ENCODE measurements at places on chromosomes 13 and 19.
A peak's percentile ranks its signal among the peaks of the same experiment; 100 is the strongest.

DNA sequence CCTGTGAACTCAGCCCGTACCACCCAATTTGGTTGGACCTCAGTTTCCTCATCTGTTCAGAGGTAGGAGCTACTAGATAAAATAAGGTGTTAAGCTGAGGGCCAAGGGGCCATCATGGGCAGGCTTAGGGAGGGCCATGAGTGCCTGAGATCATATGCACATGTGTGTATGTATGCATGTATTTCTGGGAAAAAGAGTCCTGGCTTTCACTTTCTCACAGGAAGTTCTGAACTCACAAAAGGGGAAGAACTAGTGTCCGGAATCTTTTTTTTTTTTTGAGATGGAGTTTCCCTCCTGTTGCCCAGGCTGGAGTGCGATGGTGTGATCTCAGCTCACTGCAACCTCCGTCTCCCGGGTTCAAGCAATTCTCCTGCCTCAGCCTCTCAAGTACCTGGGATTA lies 18.9 kb downstream of the TGFB1 start:
- DNase-seq: no peak

DNA sequence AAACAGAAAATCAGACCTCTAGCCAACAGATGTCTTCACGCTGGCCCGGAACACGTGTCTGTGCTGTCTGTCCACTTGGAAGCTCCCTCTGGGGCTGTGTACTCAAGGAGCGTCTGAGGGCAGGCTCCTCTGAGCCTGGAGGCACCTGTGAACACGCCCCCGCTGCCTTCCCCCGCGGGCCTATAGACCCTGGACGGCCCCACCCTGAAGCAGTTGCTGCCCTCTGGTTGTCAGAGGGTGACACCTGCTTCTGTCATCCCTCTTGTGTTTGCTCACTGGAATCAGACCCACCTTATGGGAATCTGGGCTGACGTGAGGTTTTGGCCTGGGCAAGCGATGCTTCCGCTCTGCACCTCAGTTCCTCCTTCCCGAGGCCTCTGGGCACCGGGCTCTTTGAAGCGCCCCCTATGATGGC lies 19.2 kb downstream of the EPN1 start:
- DNase-seq: no peak

- DNase-seq: no peak
Measured at GRCh38 chr13:111288276-111288675, 32.2 kb upstream of the TEX29 start.

DNA sequence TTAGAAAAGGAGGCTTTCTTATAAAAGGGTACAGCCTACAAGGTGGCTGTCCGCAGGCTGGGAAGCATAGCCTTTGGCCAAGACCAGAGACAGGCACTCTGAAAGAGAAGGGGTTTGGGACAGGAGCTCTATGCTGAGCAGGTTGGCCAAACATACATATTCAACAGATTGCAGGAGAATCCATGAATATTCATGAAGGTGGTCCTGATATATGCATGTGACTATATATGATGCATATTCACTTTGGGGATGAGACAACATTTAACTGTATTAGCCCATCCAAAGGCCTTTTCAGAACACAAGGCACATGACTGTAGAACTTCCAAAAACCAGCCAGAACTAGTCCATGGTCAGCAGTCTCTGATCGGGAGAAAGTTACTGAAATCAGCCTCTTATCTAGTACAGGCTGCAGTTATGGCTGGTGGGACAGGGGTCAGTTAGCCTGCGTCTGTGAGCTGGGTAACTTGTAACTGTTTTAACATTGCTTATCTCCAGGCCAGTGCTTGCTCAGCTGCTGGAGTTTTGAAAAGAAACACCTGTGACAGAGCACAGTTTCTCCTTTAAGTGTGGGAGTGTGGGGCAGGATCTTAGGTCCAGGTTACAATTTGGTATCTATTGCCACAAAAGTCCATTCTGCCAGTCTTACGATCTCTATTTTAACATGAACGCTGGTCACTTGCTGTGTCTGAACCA lies 924.2 kb downstream of the UQCRFS1 start:
- no peak for DNase-seq

GRCh38 chr13:61156753-61157152 lies 258.9 kb downstream of the PCDH20 start:
- DNase-seq: no peak

GRCh38 chr13:47897411-47898050 lies 103.5 kb downstream of the SUCLA2 start:
- peak; percentile 57 for DNase-seq

DNA sequence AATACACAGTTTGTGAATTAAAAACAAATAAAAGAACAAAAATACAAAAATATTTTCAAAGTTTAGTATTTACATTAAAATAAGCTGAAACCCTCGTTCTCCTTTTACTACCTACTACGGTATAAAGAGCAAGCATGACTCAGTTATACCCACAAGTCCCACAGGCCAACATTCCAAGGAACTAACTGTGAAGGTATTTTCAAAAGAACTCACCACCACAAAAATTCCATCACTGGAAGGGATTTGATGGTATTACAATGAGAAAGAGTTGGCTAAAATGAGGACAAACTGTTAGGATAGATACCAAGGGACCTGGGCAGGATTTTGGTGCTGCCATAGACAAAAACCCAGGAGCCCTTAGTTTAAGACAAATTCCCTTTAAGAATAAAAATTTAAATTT lies 122.7 kb downstream of the TBC1D4 start:
- no peak for DNase-seq

- peak; percentile 72 for DNase-seq
Measured at GRCh38 chr19:35031072-35031881, 1.0 kb downstream of the SCN1B start.

DNA sequence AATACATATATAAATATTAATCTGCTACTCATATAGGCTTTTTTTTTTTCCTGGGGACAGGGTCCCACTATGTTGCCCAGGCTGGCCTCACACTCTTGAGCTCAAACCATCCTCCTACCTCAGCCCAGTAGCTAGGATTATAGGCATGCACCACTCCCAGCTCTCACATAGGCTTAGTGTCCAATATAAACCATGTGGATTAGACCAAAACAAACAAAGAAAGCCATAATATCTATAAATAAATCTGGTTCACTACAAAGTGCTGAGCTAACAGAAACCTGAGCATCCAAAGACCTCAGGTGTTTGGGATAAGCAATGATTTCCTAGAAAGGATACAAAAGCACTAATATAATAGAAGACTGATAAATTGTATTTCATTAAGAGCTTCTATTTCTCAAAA lies 26.0 kb downstream of the TBC1D4 start:
- no peak for DNase-seq

DNA sequence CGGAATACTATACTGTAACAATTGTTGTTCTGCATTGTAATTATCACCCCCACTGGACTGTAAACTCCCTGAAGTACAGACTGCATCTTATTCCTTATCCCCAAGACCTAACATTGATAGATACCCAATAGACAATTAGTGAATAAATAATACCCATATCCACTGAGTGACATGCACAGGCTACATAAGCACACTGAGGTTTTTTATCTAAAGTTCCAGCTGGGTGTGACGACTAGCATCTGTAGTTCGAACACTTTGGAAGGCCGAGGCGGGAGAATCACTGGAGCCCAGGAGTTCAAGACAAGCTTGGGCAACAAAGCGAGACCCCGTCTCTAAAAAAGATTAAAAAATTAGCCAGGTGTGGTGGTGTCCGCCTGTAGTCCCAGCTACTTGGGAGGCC lies 2.5 kb downstream of the KPNA3 start:
- DNase-seq: no peak

DNA sequence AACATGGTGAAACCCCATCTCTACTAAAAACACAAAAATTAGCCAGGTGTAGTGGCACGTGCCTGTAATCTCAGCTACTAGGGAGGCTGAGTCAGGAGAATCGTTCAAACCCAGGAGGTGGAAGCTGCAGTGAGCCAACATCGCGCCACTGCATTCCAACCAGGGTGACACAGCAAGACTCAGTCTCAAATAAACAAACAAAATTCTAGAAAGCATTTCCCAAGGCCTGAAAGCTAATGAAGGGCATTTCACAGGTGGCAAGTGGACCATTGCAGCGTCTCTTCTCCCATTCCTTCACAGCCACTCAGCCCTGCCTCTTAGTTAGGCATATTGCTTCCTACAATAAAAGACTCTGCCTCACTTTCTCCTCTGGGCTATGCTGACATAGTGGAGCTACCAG lies 13.5 kb upstream of the RXFP2 start:
- DNase-seq: no peak

- peak; percentile 67 for DNase-seq
Measured at GRCh38 chr19:16386619-16387240, 62.1 kb downstream of the KLF2 start.

- peak; percentile 59 for DNase-seq
Measured at GRCh38 chr13:76597868-76598267, 288.3 kb downstream of the KCTD12 start.

DNA sequence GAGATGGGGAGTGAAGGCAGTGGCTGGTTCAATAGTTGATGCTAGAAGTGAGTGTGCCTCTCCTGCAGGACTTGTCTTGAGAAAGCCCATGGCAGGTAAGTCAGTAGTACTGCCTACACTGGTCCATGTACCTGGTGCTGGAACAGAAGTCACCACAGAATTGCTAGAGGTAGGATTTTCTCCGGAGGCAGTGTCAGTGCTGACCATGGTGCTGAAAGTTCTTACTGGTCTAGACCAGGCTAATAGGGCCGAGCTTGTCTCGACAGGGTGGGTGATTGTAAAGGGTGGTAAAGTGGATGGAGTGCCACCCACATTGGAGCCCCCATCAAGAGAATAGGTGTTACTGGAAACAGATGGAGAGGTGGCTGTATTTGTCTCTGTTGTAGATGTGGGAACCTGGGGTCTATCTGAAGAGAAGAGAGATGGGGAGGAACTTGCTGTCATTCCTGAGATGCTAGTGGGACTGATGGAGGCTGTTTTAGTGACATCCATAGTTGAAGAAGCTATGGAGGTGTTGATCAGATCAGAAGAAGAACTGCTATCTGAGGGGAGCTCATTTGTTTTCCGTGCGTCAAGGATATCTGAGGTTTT lies 36.6 kb downstream of the MUC16 start:
- DNase-seq: no peak

- no peak for DNase-seq
Measured at GRCh38 chr13:20534038-20534608, 8.5 kb upstream of the CRYL1 start.
